ENCODE measurements at places on chromosomes 6 and 20.
A peak's percentile ranks its signal among the peaks of the same experiment; 100 is the strongest.

DNA sequence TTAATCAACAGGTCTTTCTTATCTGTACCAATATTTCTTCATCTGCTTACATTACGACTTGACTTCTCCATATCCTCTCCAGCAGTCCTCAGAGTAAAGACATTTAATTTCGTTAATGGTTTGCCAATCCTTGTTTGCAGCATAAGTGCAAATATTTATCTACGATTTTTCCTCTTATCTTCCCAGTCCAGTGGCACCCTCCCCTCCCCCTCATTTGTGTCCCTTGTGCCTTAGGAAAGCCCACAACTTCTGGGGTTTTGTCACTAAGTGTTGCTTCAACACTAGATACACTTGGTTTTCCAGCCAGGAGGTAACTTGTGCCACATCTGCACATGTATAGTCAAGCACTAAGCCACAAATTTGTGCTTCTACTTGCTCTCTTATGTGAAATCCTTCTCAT is 327.2 kb downstream of the CBLN4 start:
- DNase-seq = no peak

DNA sequence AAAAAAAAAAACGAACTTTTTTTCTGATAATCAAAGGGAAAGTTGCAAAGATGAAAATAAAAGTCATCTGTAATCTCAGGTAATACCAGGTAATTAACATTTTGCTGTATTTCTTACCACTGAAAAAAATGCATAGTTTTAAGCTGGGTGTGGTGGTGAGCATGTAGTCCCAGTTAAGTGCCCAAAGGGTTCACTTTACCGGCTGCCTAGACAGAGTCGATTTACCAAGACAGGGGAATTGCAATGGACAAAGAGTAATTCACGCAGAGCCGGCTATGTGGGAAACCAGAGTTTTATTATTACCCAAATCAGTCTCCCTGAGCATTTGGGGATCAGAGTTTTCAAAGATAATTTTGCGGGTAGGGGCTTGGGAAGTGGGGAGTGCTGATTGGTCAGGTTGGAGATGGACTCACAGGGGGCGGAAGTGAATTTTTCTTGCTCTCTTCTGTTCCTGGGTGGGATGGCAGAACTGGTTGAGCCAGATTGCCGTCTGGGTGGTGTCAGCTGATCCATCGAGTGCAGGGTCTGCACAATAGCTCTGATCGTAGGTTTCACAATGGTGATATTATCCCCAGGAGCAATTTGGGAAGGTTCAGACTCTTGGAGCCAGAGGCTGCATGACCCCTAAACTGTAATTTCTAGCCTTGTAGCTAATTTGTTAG is 51.9 kb downstream of the RPF2 start:
- DNase-seq = no peak

DNA sequence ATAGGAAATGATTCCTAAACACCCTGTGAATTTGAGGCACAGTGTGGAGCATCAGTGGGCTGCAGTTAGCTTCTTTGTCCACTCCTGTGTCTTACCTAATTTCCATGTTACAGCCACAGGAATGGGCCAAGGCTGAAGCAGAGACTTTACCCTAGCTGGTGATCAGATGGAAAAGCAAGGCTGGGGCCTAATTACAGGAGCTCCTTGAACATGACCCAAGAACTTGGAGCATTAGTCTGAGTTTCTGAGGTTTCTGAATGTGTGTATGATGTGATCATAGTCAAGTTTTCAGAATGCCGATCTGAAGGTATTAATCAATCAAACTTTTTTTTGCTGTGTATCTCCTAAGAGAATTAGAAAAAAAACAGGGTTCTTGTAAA is 18.0 kb downstream of the HECA start:
- DNase-seq = no peak

DNA sequence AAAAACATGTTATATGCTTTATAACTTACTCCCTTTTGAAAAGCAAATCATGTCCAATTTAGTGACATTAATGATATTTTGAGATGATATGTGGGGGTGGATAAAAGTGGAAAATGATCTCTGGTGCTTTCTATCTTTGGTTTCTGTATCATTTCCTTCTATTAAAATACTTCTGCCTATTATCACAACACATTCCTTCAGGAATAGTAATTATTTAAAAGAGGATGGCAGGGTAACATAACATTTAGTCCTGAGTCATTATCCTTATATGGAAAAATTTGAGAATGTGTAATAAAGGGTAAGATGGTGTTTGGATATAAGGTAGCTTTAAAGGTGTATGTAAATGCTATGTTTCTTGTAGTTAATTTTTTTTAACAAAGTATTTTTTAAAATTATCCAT is 657.7 kb downstream of the PHF3 start:
- DNase-seq = no peak

DNA sequence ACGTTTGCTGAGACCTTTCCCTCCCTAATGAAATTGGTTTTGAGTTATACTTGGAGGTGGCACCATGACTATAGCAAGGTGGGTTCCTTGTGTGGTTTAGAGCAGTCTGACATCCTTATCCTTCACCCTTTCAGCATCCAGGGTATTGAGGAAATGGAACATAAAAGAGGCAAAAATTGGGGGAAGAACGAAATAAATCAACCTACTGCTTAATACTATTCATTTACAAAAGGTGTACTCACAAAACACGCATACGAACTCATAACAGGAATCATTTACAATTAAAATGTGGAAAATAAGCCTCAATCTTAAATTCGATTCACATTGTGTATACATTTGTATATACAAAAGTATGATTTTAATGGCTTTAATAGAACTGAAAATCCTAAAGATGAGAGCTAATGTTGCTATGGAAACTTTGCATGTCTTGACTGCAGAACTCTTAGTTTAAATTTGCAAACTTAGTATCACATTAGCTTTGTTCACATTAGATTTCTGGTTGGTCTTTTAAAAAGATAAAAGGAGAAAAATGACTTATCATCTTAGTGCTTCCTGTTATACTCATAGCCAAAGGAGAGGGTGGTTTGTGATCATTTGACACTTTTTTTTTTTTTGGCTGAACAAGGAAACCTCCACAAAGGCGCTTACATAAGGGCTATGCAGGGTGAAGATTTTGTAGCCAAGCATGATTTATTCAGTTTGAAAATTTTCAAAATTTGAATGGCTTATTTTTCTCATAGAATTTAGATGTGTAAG is 76.1 kb upstream of the ATXN1 start:
- DNase-seq = no peak

- DNase-seq = no peak
Measured at GRCh38 chr6:24122139-24122538, 3.9 kb upstream of the NRSN1 start.

- DNase-seq = peak; percentile 41
Measured at GRCh38 chr6:117976030-117976651, 69.1 kb downstream of the SLC35F1 start.

- peak; percentile 44 for DNase-seq
Measured at GRCh38 chr6:159692303-159693127, 526 bp downstream of the SOD2 start.

DNA sequence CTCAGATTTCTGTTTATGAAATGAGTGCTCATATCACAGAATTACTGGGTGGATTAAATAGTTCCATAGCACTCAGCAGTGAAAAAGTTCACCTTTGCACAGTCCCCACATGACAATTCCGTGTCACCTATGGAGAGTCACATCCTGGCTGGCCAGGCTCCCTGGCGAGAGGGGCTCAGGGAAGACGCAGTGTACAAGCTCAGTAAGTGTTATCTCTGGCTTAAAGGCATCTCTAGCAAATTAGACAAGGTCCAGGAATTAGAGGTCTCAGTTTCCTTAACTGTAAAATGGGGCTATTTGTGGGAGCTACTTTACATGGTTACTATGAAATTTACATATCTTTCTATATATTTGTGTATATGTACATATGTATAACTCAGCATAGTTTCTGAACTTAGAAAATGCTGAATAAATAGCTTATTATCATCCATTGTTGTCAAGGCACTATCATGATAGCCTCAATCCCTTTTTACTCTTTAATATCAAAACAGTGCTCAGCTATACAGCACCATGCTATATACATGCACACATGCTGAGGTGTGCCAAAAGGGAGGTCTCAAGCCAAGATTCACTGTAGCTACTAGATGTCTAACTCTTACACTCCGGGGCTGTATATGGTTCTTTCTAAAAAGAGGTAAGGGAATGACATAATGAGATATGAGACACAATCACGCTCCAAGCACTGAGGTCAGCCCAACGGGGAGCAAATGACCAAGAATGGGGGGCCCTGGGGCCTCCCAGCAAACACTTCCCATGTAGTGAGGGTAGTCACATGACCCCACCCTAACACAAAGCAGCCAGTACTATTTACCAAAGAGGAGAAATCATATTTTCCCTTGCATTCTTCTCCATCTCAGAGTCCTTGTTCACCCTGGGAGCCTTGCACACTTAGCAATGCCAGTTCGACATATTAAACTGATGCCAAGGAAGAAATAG is 59.4 kb downstream of the SLC22A23 start:
- DNase-seq = no peak

- no peak for DNase-seq
Measured at GRCh38 chr6:116191881-116192280, 62.0 kb downstream of the TSPYL4 start.

- DNase-seq = no peak
Measured at GRCh38 chr6:38460186-38460585, 179.5 kb downstream of the BTBD9 start.

GRCh38 chr6:24897186-24897585 is 38.6 kb downstream of the RIPOR2 start:
- no peak for DNase-seq

GRCh38 chr6:149423964-149424440 is 23.9 kb downstream of the SUMO4 start:
- DNase-seq = no peak

DNA sequence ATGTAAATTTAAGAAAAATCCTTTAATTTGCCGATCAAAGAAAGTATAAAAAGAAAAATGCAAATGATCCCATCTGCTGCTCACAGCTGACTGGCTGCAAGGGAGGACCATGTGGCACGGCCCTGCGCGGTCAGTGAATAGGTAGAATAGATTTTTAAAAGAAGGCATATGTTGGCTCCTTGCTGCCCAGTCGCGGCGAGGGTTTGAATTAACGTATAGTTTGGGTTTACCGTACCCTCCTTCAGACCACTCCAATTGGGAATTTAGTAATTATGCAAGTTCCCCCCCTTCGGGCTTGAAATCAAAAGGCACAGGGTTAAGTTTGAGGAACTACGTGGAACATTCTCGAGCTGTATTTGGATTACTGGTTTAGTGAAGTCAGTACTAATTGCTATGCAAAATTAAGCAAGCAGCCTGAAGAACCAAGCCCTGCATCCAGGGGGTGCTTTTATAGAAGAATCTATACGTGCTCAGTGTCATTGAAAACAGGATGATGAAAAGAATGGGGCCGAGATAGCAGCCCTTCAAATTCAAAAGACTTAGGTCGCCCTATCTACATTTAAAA is 1.1 kb upstream of the BEND3 start:
- peak; percentile 40 for DNase-seq

- DNase-seq = no peak
Measured at GRCh38 chr20:2930538-2930937, 57.3 kb downstream of the PTPRA start.

GRCh38 chr20:58431134-58431533 is 42.1 kb downstream of the VAPB start:
- DNase-seq = no peak

- peak; percentile 36 for DNase-seq
Measured at GRCh38 chr20:33862709-33863403, 51.7 kb downstream of the CHMP4B start.

GRCh38 chr6:77040568-77041195 is 422.6 kb downstream of the HTR1B start:
- no peak for DNase-seq

DNA sequence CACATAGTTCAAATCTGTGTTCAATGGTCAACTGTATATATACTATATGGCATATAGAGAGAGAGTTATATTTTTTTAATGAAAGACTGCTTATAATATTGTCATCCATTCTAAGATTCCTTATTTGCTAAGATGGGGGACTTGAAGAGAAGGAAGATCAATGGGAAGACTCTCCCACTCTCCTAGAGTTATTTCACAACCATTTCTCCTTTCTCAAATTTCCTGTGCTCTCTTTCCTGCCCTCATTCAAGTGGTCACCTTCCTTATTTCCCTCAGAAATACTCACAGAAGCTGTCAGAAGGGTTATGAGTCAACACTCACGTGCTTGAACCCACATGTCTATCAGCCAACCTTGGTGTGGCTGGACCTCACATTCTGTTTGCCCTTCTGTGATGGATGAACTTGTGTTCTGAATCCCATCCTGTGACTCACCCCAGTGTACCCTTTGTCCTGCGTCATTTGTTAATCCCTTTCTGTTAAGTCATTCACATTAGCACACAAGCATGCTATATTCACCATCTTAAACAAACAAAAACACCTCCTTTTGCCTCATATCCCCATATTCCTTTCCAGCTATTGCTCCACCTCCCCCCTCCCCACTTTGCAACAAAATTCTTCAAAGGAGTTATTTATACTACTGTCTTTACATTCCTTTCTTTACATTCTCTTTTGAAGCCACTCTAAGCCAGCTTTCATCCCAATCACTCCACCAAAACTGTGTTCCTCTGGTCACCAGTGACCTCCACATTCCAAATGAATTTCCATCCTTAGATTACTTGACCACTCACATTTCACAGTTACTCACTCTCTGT is 279.3 kb upstream of the TCF21 start:
- DNase-seq = no peak

- DNase-seq = no peak
Measured at GRCh38 chr20:53793783-53794383, 200.2 kb upstream of the ZNF217 start.

DNA sequence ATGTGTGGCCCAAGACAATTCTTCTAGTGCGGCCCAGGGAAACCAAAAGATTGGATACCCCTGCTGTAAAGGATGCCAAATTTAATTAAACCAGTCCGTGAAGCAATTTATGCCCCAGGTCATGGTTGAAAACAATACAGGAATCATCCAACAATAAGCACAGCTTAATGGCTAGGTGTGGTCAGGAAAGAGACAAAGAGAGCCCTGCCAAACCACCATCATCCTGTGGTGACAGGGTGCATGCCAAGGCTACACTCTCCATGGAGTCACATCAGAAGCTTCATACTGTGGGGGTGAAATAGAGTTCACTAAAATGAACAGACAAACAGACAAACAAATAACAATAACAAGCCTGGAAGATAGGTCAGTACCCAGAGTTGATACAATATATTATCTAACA is 62.7 kb downstream of the DZANK1 start:
- DNase-seq = no peak

- no peak for DNase-seq
Measured at GRCh38 chr6:100136590-100136989, 142.6 kb upstream of the MCHR2 start.

DNA sequence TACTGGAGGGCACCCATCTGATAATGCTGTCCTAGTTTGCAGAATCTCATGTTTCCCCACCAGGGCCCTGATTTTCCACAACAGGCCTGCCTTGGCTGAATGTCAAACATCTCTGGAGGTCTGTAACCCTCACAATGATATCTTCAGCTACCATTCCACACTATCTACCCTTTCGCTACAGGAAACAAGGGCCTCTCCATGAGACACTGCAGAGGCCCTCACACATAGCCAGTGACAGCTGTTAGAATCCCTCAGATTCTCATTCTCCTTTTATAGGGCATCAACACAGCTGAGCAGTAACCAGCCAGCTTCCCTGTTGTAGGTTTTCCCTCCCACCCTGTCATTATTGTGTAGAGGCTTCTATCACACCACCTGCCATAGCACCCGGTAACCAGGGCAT is 29.6 kb upstream of the MICB start:
- DNase-seq = no peak

- DNase-seq = no peak
Measured at GRCh38 chr6:96653181-96653580, 90.3 kb downstream of the FHL5 start.

Data from cerebellum (tissue), 4 donors.